Putamen (tissue), 1 donor: ENCODE measurements at places on chromosomes 7 and 10.
A peak's percentile ranks its signal among the peaks of the same experiment; 100 is the strongest.

GRCh38 chr7:135687466-135687865 is 25.2 kb downstream of the STMP1 start:
- DNase-seq, result no peak

- DNase-seq, result no peak
These were observed 455.7 kb upstream of the PFKP start for GRCh38 chr10:2611603-2612002.

DNA sequence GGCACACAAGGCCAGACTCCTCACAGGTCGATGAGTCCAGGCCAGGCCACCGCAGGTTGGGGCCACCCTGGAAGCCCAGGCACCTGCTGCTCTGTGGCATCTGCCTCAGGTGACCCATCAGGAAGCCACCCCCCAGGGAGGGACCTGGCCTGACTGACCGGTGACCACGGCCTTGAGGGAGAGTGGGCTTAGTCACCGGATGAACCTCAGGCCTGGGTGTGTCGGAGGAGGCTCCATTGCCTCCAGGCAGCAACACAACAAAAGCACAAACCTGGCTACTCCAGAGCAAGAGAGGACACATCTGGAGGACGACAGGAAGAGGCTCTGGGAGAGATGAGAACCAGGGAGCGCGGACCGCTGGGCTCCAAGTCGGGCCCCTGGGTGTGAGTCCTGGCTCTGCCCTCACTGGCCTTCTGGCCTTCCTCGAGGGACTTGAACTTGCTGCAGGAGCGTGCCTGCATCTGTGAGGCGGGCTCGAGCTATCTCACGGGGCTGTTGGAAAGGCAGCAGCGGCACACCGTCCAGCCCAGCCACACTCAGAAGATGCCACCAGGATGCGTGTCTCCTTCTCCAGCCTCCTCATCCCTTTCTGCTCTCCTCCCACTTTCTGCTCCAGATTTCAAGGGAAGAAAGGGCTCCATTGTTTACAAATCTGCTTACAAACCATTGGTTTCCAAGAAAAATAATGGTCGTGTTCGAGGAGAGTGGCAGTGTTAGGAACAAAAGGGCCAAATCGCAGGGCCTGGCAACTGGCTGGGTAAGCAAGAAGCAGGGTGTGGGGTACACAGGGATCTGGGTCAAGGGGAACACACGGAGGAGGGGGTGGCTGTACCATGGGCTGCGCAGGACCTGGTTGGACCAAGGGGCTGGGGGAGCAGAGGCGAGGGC is 152.9 kb downstream of the ADAM12 start:
- peak; percentile 27 for DNase-seq

- peak; percentile 16 for DNase-seq
These were observed 595.9 kb downstream of the DNAJB6 start for GRCh38 chr7:157932498-157933218.

DNA sequence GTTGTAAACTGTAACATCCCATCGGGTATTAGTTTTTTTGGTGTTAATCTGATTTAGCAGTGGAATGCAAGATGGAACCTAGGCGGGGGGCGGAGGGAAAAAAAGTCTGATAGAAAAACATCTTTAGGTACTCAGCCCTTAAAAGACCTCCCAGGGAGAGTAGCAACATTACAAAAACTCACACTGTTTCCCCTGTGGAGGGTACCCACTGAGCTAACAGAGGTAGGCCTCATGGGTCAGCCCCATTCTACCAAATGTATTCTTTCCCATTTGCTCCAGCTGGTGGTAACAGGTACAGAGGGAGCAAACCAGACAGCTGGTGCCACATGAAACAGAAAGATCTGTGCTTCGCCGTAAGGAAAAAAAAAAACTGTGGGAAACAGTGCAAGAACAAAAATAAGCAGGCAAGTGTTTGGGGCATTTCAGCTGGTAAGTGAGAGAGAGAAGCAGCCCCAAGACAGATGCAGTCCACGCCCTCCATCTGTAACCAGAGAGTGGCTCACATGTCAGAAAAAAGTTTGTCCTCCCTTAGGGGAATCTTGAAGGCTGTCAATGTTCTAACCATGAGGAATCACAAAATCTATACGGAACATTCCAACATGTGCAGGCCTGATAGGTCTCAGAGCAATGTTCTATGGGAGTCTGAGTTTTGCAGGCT is 65.3 kb downstream of the HOXA1 start:
- no peak for DNase-seq

- DNase-seq, result no peak
These were observed 234.6 kb downstream of the MAD1L1 start for GRCh38 chr7:1998146-1998545.

GRCh38 chr7:84455788-84456187 is 261.2 kb upstream of the SEMA3A start:
- no peak for DNase-seq

DNA sequence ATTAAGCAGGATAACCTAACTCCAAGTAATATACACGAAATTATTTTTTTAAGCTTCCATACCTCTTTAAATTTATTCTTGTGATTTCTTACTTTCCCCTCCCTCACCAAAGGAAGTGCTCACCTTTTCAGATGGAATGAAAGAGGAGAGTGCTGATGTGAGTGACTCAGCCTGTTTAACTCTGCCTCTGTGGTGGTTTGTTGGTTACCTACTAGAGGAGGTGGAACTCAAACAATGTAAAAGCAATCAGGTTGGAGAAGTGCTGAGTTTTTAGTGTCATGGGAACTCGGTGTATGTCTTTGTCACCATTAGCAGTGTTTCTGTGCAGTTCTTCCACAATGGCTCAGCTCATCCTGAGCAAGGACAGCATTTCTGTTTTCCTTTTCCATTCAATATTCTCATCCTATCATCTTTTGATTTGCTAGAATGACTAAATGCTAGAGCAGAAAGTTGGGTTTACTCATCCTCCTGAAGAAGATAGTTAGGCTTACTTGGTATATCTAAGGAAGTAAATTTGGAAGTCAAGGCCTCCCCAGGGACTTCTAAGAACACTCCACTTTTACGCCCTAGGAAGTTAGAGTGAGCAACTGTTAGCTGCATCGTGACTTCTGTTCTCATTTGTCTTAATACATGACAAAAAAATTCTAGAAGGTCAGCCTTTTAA is 6.0 kb downstream of the ADD3 start:
- DNase-seq, result no peak

GRCh38 chr7:11170863-11171568 is 197.3 kb downstream of the PHF14 start:
- DNase-seq, result peak; percentile 22

DNA sequence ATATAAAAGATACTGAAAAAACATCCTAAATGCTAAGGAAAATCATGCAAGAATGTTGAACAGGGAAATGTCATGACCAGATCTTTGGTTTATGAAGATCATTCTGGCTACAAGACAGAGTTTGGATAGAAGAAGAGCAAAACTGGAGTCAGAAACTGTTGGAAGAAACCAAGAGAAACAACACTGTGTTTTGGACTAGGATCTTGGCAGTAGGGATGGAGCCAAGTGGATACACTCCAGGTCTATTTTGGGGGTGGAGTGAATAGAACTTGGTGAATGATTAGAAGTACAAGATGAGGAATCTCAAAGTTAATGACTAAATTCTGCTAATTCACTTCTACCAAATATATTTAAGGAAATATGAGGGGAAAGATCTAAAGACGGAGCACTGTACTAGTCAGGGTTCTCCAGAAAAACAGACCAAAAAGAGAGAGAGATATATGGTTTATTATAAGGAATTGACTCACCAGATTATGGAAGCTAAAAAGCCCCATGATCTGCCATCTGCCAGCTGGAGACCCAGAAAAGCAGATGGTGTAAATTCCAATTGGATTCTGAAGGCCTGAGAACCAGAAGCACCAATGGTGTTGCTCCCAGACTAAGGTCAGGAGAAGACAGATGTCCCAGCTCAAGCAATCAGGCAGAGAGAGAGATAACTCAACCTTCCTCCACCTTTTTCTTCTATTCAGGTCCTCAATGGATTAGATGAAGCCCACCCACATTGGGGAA is 254.9 kb downstream of the TRIL start:
- no peak for DNase-seq

- no peak for DNase-seq
These were observed 162.5 kb downstream of the MAGI2 start for GRCh38 chr7:79290841-79291497.

DNA sequence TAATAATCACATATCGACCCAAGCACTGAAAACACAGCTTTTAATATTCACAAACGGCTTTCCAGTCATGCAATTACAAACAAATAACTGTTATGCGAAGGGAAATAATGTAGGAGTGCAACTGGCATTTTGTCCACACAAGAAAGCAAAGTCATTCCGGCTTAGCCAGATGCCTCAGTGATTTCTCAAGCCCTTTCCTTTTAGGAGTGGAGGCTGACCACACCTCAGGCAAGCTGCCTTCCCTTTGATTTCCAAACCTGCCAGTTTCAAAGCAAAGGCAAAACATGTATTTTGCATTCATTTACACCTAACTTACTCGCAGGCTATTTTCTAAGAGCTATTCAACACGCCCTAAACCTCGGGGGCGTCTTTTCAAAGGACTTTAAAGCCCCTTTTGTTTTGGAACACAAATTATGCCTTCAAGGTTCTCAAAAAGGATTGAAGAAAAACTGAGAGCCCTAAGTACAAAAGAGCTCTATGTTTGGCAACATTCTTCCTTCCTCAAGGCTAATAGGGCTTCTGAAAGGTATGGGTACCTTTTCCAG is 109.6 kb downstream of the CPXM2 start:
- DNase-seq, result no peak

DNA sequence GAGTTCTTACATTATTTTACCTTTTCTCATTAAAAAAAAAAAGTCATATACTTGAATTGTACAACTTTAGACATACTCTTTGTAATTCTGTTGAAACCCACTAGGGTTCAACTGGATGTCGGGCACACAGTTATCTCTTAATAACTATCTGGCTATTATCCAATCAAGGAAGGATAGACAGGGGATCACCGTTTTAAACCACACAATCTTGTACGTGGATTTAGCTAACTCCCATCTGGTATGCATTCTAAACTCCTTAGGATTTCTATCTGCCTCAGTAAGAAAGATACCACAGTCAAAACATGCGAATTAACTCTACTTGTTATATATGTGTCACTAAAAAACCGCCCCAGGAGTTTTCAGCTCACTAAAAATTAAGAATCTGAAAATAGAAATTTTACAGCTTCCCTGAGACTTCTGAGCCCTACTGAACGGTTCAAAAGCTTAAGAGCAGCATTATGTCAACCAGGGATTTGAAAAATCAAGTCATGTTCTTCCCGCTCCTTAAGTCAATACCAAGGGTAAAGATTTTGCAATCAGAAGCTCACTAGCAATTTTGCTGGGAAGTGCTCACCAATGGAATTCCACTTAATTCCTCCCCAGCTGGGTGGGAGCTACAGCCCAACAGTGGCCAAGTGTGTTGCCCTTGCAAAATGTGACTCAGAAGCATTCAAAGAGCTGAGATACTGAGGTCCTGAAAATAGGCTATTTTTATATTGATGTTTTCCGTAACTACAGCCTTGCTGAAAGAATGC is 267.0 kb downstream of the FRMD4A start:
- DNase-seq, result no peak

DNA sequence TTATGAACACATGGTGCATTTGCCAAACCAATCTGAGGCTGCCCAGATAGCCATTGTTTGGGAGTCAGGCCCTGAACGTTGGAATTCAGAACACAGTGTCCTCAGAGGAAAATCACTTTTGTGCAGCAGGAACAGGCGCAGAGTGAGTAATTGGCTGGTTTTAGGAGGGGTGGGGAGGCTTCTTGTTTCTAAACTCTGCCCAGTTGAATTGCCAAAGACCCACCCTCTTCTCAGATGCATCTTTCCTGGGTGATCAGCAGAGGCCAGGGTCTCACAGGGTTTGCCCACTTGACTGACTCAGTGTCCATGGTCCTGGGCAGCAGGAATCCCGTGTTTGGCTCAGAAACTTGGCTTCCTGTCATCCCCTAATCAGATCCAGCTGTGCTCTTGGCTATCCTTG is 24.3 kb downstream of the PRLHR start:
- peak; percentile 55 for DNase-seq

DNA sequence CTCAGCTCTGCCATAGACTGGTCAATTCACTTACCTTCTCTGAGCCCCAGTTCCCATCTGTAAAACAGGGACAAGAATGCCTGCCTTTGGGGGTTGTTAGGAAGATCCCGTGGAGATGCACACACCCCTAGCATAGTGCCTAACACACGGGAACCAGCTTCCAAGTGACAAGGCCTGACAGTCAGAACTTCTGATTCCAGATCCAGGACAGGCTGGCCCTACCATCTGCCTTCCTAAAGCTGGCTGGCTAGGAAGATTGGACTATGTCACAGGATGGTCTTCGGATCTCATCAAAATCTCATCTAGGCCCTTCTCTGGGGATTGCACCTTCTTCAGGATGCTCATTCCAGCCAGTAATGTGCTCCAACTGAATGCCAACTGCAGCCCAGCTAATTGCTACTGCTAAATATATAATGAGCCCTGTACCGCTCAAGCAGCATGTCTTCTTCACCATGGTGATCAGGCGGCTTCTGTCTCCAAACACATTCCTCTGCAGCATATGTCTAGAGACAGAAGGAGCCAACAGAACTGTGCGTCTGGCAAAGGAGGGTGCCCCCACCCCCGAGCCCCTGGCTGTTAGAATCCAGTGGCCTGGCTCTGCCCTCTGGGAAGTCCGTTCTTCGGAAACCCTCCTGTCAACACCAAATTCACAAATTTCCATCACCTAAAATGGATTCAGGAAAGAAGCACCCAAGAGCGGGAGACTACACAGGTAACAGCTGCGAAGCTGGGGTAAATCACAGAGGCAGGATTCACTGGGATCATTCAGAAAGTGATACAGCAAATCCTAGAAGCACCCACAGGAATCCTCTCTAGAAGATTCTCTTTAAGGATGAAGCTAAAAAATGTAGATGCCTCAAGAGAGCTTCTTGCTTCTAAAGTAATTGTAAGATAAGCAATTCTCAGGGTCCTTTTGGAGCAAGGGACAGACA is 142.1 kb upstream of the EEPD1 start:
- no peak for DNase-seq

- DNase-seq, result no peak
These were observed 324.6 kb upstream of the IGFBP3 start for GRCh38 chr7:46245586-46246111.
